8988T (cell line): ENCODE measurements at places on chromosomes 1 and 21.

DNA sequence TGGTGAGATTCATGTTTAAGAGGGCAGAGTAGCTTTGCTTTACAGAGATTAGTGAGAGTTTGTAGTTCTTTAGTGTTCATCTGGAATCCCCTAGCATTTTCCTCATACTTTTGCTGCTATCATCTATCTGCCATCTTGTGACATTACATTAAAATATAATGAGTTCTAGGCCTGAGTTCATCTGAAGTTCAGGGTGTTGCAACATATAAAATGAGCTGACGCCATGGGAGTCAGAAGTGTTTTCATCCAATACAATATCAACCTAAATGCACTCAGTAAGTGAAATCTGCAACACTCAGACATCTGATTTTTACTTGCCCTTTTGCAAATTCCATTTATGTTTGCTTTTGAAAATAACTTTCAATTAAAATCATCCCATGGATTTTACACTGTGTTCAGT, 153.8 kb downstream of the NTNG1 start:
- DNase-seq = no peak

- DNase-seq = no peak
These were observed 777 bp upstream of the KISS1 start for GRCh38 chr1:204197068-204197467.

DNA sequence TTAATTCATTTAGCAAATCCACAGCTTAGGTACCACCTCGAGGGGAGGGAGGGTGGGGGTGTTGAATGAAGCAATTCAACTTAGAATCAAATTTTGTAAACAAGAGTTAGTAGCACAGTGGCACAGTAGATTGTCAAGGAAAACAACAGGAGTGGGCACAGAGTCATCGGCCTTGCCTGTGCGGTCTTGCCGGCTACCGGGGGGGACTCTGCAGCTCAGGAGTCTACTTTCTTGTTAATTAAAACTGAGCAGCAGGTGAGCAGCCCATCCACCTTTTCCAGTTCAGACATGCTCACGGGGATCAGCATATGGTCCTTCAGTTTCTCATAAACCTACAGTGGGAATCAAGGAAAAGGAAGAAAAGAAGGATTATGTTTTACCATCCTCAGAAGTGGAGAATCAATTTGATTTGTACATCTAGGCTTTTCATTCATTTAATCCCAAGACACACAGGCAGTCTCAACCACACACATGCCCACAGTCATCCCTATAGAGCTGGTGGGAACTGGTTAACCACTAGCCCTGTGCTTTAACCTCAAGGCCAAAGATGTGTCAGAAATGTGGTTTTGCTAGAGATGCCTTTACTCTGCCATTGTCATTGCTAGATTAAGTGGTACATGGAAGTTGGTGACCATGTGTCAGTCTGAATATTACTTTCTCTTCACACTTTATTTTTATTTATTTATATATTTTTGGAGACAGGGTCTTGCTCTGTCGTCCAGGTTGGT, 45.0 kb upstream of the BCL10 start:
- no peak for DNase-seq

GRCh38 chr21:27804515-27804914, 837.6 kb upstream of the ADAMTS5 start:
- no peak for DNase-seq

- DNase-seq = no peak
These were observed 664.6 kb upstream of the ADAMTS5 start for GRCh38 chr21:27631471-27631870.

- no peak for DNase-seq
These were observed 84.1 kb upstream of the C21orf91 start for GRCh38 chr21:17903029-17903806.

GRCh38 chr1:153540394-153541361, at the start of gene S100A5:
TSS of gene S100A5 (minus strand) at chr1:153540934. CDS start at chr1:153540191, 743 bp downstream.
- no peak for DNase-seq

DNA sequence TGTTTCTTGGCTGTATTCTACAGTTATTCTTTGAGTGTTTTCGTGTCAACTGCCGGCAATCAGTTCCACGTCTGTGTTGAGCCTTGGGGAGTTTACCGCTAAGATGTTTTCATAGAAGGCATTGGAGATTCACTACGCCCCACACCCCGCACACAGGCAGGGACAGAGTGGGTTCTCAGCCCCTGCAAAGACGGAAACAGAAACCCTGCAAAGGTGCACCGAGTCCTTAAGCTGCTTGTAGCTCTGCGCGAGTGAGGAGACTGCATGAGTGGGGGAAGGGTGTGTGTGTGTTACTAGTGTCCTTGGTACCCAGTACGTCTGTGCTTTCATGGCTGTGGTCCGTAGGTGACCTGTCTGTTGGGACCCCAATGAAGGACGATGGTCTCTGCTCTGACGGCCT, 1.9 kb downstream of the LHX4 start:
- DNase-seq = no peak
